ENCODE measurements at places on chromosomes 11 and 22.
A peak's percentile ranks its signal among the peaks of the same experiment; 100 is the strongest.

- peak; percentile 96 for DNase-seq
Observed at GRCh38 chr11:35165423-35166368, 26.7 kb downstream of the CD44 start.

DNA sequence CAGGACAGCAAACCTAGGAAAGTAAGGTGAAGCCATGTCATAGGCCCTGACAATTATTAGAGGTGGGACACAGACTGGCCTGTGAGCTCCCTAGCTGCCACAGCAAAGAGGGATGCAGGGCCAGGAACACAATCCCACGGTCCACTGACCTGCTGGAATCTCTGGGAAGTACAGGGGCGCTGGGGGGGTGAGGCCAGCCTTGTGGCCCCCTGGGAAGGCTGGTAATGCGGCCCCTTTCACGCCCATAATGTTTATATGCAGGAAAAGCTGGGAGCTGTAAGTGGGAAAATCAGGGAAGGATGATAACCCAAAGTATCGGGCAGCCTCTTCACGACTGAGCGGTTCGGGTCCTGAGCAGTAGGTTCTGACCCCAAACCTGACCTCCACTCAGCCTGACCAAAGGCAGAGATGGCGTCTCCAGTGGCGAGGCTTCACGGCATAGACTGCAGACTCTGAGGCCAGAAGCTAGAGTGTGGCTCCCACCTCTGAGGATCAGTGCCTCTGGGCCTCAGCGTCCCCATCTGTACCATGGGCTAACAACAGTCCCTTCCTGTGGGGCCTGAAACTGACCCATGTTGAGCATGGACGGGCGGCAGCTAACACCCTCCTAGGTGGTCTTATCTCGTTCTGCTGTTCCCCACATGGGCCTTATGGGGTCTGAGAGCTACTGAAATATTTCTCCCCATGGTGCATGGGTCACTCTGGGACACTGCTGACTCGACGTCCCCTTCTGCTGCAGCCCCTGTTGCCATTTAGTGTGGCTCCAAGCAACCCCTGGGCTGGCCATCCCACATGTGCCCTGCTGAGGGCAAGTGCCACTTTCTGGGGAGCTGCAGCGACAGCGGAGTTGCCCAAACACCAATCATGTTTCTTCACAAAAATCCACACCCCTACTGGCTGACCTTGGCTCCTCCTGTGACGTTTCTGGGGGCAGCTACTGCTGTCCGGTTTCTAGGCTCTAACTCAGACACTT is 101.8 kb downstream of the PHF21B start:
- no peak for DNase-seq

DNA sequence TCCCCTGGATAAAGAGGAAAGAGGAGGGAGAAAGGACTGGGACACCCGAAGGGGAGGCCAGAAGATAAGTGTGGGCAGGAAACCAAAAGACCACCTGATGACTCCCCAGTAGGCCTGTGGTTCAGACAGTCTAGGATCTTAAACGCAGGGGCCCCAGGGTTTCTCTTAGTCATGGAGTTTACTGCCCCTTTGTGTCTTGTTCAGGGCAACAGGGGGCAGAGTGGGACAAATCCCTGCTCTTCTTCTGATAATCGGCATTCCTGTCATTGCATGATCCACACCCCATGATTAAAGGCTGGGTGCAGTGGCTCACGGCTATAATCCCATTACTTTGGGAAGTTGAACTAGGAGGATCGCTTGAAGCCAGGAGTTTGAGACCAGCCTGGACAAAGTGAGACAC is 4.7 kb upstream of the TMPRSS13 start:
- no peak for DNase-seq

DNA sequence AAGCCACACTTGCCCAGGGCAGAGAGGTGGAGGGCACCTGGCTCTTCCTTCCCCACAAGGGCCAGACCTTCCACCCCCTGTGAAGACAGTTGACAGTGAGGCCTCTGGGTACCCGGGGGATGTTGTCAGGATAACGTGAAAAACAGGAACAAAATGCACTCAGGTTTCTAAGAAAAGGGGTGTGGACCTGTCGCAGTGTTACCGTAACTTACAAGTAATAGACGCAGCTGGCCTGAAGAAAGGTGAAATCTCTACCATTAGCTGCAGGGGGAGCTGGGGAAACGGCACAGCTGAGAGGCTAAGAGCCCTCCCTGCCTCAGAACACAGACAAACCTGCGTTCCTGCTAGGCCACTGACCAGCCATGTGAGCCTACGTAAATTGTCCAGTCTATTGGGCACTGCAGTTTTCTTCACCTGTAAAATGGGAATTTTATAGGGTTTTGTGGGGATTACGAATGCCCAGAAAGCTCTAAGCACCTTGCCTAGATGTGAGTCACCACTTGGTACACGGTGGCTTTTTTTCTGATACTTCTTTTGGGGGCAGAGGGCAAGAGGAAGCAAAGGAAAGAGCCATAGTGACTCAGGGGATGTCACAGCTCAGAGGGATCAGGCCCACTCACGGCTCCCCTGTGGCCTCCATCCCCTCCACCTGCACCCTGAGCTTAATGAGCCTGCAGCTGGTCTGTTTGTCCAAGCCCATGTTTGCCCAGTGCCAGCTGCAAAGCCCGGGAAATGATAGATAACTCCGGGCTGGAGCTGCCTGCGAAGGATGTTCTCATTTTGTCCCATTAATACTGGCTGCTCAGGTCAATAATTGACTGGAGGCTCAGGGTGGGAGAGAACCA is 18.4 kb upstream of the CABP7 start:
- DNase-seq = peak; percentile 29

Data from CD4-positive, alpha-beta T cell treated with Interleukin-2 at 100 ng/mL for 4 hours (primary cell).